ENCODE measurements at places on chromosomes 5 and 9.

- DNase-seq = no peak
These were observed 507 bp downstream of the CTNND2 start for GRCh38 chr5:11903614-11904264.

GRCh38 chr9:80602291-80602690 is 1030.5 kb downstream of the TLE4 start:
- DNase-seq = no peak

- DNase-seq = no peak
These were observed 49.0 kb downstream of the SGCD start for GRCh38 chr5:156375895-156376495.

GRCh38 chr5:112125903-112126302 is 293.2 kb downstream of the EPB41L4A start:
- no peak for DNase-seq

DNA sequence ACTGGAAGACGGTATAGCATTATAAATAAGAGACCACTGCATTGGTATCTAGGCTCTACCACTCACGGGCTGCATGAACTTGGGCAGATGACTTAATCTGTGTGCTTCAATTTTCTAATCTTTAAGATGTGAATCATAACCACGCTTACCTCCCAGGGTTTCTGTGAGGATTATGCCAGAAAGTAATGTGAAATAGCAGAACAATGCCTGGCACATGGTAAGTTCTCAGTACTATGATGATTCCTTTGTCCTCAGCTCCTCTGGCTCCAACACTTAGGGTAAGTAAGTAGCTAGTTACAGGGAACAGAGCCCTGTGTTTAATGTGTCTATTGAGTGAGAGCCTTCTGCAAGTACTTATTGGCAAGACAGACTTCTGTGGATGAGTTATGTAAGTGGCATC is 31.1 kb downstream of the POU4F3 start:
- DNase-seq = no peak

GRCh38 chr9:87004016-87004415 is 56.7 kb upstream of the GAS1 start:
- no peak for DNase-seq

- DNase-seq = no peak
These were observed 18.8 kb upstream of the TNFAIP8 start for GRCh38 chr5:119336845-119337580.
